ENCODE measurements at places on chromosomes 2 and 18.

- no peak for DNase-seq
Observed at GRCh38 chr2:32990556-32990955, 43.8 kb downstream of the LTBP1 start.

GRCh38 chr2:11805024-11805423 is 58.6 kb downstream of the LPIN1 start:
- DNase-seq, result no peak

- DNase-seq, result no peak
Observed at GRCh38 chr2:38263293-38263692, 113.8 kb downstream of the ATL2 start.

- DNase-seq, result no peak
Observed at GRCh38 chr2:171436307-171436706, 2.3 kb downstream of the DCAF17 start.

DNA sequence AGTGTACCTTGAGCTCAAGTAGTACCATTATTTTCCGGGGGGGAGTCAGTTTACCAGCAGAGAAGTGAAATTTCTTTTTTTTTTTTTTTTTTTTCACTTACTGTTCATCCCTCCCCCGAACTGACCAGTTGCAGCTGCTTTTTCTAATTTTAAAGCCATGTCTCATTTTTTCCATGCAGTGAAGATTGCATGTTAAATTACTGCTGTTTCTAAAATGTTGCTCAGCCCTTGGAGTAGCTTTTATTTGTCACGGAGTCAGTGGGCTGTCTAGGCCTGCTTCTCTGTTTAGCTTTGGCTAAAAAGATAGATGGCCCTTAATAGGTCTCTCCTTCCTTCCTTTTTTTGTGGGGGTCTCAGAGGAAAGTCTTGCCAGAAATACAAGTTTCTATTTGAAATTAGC is 70.2 kb downstream of the NGEF start:
- no peak for DNase-seq

GRCh38 chr2:174663550-174663949 is 65.9 kb upstream of the WIPF1 start:
- DNase-seq, result no peak

- DNase-seq, result no peak
Observed at GRCh38 chr2:226603606-226604005, 196.0 kb downstream of the IRS1 start.

- DNase-seq, result no peak
Observed at GRCh38 chr2:240214790-240215675, 74.6 kb upstream of the OTOS start.

DNA sequence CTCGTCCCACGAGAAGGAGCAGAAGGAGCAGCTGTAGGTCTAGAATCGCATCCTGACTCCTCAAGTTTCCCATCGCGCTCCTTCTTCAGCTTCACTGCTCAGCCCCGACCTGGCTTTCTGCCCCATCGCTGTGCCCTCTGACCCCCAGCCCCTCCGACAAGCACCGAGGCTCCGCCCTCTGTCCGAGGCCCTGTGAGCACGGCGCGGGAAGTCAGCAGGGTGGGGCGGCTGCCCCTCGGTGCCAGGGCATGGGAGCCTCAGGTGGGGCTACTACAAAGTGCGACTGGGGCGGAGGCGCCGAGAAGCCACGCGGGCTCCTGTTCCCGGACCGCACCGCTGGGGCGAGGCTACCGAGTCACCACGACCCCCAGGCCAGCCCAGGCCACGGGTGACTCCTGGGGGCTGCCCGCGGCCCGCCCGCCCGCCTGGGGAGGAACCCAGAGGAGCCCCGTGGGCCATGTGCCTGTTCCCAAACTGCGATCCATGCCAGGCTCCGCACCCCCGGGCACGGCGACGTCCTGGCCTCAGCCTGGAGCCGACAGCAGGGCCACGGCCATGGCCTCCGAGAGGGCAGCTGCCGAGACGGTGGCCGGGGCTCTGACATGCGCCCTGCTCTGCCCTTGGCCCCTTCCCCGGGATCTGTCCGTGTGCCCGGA is 36.6 kb upstream of the ID2 start:
- DNase-seq, result no peak
